ENCODE measurements at places on chromosomes 16 and 17.

DNA sequence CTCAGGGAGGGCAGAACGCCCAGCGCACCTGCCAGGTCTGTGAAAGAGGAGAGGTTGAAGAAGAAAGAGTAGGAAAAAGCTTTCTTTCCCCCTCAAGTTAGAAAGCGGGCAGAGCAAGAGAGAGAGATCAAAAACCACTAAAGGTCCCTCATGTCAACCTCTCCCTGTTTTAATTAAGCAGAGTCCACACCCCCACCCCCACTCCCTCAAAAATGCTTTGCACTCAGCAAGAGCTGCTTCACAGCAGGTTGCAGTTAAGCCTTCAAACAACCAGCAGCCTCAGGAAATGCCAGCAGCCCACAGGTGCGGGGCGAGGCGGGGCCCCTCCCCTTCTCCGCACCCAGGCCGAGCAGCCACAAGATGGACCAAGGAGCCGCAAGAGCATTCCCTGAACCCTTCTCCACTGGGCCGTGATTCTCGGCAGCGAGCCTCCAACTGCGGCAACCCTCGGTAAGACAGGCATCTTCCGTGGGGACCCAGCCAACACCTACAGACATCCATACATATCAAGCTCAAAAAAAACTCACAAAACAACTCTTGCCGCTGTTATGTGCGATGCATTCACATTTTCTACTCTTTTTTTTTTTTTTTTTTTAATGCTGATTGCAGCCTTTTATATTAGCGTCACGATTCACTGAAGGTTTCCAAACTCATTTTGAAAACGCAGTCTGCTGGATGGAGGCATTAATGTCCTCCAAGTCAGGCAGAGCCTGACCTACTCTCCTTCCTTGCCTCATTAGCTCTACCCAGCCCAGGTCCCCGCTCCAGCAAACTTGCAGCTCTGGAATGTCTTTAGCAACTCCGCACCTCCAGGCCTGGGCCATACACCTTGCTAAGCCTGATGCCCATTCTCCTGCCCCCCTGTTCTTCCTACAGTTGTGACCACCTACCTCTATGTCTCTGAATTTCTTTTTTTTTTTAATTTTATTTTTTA lies 66.1 kb downstream of the AXIN2 start:
- no peak for DNase-seq

- DNase-seq = peak; percentile 10
Observed at GRCh38 chr16:12896562-12896961, 4.8 kb upstream of the SHISA9 start.

DNA sequence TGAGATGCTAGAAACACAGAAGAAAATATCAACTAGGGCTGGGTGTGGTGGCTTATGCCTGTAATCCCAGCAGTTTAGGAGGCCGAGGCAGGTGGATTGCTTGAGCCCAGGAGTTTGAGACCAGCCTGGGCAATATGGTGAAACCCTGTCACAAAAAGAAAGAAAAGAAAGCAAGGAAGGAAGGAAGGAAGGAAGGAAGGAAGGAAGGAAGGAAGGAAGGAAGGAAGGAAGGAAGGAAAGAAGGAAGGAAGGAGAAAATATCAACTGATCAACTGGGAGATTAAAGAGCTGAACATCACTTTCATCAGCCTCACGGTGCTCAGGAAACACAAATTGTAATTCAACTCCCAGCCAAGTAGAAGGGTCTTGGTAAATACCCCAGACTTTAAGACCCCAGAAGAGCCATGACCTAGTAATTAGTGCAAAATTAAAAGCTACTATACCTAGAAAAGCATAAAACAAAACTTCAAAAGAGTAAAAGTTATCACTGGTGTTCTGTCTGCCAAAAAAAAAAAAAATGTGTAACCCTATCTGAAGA lies 27.8 kb upstream of the SLFN13 start:
- no peak for DNase-seq

DNA sequence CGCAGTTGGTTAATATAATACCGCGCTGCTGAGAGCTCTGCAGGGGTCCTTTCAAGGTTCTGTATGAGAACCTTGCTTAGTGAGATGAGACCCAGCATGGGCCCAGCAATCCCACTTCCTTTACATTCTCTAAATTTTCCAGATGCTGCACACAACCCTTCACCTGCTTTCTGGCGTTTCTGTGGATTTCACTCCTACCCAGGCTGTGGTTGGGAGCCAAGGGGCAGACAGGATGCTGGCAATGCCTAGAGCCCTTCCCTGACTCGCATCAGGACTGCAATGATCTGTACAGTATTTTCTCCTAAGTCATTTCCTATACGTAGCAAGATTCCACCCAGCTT lies 10.1 kb upstream of the PIPOX start:
- DNase-seq = no peak

DNA sequence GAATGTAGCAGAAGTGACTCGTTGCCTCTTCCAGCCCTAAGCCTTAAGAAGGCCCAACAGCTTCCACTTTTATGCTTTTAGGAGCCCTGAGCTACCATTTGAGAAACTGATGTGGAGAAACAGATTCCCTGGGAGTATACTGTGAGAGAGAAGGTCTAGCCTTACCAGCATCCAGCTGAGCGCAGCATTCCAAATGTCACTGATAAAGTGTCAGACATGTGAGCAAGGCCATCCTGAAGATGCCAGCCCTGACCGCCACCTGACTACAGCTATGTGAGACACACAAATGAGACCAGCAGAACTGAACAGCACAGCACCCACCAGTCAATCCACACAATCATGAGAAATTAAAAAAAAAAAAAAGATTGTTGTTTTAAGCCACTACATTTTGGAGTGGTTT lies 18.6 kb upstream of the MED13 start:
- DNase-seq = no peak

DNA sequence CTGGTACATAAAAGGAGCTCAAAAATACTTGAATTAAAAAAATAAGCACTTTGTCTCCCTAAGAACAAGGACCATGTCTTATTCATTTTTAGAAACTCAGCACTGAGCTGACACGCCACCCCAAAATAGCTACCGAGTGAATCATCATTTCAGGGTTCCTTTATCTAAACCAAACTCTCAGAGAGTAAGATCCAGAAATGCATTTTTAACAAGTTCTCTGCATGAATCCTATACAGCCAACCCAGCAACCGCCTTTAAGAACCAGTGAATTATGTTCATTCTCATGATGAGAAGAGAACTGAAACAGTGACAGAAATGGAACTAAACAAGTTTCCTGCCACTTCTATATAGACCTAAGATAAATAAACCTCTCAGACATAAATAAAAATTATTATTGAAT lies 8.7 kb downstream of the C16orf87 start:
- DNase-seq = peak; percentile 85

- DNase-seq = no peak
Observed at GRCh38 chr16:79850348-79850747, 249.8 kb upstream of the MAF start.

GRCh38 chr17:9009737-9010136 lies 11.6 kb upstream of the NTN1 start:
- no peak for DNase-seq

GRCh38 chr16:87133112-87133850 lies 183.9 kb downstream of the C16orf95 start:
- DNase-seq = no peak

- DNase-seq = no peak
Observed at GRCh38 chr16:71260995-71261394, 28.2 kb downstream of the CMTR2 start.

DNA sequence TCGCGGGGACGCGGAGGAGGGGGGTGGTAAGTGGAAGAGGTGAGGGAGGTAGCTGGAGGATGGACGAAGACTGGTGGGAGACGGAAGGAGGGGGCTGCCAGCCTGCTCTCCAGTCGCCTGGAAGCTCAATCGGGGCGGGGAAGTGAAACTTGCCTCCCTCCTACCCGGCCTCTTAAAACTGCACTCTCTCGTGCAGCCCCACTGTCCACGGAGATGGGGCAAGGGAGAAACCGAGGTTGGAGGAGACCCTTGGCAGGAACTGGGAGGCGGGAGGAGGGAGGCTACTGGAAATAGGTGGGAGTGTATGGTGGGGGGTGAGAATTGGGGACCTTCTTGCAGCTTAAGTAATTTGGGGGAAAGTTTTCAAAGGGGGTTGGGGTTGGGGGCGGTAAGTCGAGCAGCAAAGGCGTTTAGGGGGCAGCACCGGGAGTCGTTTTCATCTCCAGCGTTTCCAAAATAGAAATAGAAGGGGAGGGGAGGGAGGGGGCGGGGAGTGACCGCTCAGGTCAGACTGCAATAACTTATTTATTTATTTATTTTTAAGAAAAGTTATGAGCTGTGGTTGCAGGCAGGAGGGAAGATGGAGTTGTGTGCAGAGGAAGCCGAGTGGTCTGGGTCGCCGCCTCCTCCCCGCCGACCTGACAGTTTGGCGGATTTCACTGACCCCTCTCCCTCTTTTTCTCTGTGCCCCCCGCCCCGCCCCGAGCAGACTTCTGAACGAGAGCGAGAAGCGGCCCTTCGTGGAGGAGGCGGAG lies 1.4 kb downstream of the SOX9 start:
- peak; percentile 61 for DNase-seq

GRCh38 chr17:32835291-32835761 lies 41.6 kb downstream of the MYO1D start:
- DNase-seq = no peak

GRCh38 chr16:802914-803753 lies 2.6 kb upstream of the GNG13 start:
- DNase-seq = no peak

DNA sequence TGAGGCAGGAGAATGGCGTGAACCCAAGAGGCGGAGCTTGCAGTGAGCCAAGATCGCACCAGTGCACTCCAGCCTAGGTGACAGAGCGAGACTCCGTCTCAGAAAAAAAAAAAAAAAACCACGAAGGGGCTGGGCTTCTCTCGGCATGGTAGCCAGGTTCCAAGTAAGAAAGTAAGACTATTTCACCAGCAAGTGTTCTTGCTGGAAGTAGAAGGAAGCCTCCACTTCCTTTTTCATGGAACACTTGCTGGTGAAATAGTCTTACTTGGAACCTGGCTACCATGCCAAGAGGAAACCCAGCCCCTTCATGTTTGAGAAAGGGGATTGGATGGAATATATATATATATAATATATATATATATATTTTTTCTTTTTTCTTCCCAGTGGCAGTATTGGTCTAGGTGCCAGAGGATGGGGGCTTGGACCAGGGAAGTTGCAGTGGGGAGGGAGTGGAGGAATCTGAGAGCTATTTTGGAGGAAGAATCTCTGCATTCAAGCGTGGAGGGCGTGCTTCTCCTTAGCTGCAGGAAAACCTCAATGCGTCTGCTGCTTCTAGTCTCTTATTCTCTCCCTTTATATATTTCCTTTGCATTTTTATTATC lies 7.2 kb upstream of the N4BP1 start:
- DNase-seq = no peak

DNA sequence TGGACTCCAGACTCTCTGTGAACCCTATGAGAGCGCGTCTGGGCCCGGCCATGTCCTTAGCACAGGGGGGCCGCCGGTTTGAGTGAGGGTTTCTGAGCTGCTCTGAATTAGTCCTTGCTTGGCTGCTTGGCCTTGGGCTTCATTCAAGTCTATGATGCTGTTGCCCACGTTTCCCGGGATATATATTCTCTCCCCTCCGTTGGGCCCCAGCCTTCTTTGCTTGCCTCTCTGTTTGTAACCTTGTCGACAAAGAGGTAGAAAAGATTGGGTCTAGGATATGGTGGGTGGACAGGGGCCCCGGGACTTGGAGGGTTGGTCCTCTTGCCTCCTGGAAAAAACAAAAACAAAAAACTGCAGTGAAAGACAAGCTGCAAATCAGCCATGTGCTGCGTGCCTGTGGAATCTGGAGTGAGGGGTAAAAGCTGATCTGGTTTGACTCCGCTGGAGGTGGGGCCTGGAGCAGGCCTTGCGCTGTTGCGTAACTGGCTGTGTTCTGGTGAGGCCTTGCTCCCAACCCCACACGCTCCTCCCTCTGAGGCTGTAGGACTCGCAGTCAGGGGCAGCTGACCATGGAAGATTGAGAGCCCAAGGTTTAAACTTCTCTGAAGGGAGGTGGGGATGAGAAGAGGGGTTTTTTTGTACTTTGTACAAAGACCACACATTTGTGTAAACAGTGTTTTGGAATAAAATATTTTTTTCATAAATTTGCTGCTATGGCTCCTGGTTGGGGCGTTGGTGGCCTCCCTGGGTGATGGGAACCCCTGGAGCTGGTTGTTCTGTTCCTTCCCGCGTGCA lies 23.1 kb downstream of the STAT5A start:
- DNase-seq = peak; percentile 86

DNA sequence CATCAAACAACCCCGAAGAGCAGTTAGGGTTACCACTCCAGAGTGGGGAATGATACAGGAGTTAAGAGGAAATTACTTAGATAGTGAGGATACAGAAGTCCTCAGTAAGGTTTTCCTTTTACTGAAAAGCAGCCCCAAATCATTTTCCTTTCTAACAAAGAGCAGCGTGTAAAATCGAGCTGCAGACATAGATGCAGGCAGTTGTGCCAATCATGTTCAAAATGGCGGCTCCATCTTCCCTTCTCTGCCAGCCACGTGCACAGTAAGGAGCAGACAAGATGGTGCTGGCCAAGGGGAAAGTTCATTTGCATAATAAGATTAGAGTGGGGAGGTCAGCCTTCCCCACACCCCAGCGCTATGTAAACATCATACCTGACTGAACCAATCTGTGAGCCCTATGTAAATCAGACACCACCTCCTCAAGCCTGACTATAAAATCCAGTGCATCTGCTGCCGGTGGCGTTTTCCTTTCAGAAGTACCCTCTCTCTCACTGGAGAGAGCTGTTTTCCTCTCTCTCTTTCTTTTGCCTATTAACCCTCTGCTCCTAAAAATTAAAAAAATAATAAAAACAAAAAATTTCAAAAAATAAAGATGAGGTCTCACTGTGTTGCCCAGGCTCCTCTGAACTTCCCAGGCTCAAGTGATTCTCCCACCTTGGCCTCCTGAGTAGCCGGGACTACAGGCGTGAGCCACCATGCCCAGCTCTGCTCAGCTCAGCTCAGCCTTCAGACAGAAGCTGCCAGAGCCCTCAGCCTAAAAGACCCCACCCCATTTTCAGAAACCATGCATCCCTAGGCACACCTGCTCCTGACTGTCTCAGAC lies 2.6 kb upstream of the SRL start:
- DNase-seq = no peak

GRCh38 chr16:6155271-6155670 lies 1057.7 kb upstream of the EEF2KMT start:
- DNase-seq = no peak

GRCh38 chr16:49337814-49338350 lies 35.7 kb upstream of the C16orf78 start:
- no peak for DNase-seq

All from EL (cell line).